ENCODE measurements at places on chromosomes 5 and 9. TPM values are rescaled to one million over a fixed set of nuclear protein-coding genes. Genes with fewer than 3 reads are reported as not detected.

DNA sequence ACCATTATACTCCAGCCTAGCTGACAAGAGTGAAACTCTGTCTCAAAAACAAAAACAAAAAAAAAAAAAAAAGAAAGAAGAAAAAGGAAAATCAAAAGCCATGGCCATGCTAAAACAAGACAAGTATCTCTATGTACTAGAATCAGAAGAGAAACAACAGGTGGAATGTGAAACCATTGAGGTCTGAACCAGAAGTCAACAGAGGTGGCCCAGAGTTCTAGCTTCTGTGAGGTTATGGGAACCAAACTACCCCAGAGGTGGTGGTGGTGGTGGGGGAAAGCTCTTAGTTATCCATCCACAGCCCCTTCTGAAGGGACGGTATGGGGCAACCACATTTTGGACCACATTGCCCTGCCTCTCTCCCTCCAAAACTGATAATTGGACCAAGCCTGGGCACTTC lies 59.5 kb upstream of the ZNF366 start:
- DNase-seq: no peak

- DNase-seq: no peak
Observed at GRCh38 chr9:85158512-85158911, 489.0 kb downstream of the NTRK2 start.

DNA sequence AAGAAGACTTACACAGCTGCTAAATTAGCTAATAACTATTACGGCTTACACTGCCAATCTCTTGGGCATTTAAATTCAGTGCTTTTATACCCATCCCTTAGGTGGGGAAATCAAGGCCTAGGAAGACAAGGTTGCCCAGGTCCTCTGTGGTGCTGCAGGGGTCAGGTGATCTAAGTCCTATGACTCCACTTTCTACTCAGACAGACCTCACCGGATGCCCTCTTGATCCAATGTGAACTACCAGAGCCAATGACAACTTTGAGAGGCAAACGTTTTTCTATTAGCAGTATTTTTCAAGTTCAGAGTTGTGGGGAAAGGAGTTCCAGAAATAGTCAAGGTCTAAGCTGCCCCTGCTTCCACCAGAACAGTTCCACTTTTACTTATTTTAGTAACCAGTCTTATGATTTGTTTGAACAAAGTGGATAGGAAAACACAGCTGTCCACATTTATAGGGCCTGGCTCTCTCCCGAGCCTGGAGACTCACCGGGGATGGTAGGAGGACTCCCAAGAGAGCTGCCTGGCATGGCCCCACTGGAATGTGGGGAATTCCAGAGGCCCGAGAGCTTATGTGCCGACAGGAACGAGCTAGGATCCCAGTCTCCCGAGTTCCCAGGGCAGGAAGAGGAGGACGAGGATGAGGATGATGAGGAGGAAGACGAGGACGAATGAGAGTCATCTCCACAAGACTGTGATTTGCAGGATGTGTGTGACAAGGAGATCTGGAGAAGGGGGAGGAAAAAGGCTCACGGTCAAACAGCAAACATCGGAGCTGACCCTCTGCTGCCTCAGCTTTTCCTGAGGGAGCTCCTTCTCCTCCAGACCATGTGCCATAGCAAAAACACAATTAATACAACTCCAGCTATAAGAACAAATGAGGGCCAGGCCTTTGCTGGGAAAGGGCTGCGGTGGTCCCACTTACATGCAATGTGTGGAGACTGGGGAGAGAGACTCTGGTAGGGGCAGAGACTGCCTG lies 16.7 kb downstream of the FAM193B start:
- peak; percentile 8 for DNase-seq

The ARSI gene
- 1.2 TPM for total RNA-seq

- no peak for DNase-seq
Observed at GRCh38 chr5:7269591-7270274, 126.2 kb upstream of the ADCY2 start.

DNA sequence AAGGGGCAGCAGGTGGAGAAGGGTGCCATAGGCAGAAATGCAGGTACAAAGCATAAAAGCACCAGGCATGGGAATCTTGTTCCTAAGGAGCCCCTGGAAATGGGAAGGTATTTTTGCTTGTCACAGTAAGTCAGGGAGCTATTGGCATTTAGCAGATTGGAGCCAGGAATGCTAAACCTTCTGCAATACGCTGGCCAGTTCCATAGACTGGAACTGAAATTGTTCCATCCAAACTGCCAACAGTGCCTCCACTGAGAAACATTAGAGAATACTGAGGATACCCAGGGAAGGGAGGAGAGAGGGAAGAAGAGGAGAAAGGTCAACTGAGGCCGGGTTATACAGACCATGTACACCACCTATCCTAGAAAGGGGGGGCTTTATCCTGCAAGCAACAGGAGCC lies 162.7 kb downstream of the MED27 start:
- DNase-seq: no peak

- no peak for DNase-seq
Observed at GRCh38 chr5:59421986-59422941, 471.3 kb downstream of the PDE4D start.

GRCh38 chr5:141753971-141754713 lies 72.1 kb upstream of the ARAP3 start:
- DNase-seq: no peak

DNA sequence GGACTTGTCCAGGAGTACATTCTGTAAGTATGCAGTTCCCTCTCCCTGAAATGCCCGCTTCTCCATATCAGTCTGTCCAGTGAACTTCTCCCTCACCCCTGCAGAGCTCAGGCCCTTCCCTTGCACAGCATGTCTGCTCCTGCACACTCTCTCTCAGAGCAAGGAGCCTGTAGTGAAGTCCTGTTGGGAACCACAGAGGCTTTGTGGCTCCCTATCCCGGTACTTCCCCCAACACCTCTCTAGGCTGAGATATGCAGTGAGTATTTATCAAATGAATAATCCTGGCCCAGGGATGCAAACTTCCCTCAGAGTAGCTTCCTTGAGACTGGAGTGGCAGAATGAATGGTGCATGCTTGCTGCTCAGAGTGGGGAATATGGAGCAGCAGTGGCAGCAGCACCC lies 48.8 kb downstream of the POC5 start:
- no peak for DNase-seq

DNA sequence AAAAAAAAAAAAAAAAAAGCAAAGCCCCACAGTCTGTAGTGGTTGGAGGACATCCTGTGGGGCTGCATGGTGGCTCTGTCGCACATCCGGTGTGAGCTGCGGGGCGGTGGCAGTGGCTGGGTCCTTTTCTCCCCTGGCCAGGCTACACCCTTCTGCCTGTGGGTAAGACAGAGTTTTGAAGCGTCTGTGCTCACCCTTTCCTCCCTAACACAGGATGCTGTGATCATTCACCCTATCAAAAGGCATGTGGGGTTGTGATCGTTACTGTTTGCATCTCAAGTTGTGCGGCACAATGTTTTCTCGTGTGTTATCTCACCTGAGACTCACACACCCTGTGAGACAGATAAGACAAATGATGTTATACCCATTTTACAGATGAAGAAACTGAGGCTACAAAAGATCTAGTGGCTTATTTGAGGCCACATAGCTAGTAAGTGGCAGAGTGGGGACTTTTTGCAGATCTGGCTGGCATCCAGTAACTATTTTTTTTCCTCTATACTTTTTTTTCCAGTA lies 17.5 kb downstream of the IRF1 start:
- peak; percentile 95 for DNase-seq

The MSANTD3 gene
- 11.7 TPM for total RNA-seq

DNA sequence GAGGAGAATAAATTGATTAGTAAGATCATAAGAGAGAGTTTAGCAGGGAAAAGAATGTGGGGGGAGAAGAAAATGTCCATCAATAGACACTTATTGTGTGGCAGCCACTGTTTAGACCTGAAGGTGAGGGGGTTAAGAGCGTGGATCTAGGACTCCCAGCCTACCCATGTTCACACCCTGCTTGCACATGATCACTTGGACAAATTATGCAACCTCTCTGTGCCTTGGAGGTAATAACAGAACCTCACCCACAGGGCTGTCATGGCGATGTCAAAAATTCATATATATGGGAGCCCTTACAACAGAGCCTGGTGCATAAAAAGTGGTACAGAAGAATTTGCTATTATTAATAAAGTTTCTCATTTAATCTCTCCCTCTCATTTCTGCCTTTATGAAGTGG lies 86.0 kb upstream of the EQTN start:
- no peak for DNase-seq

DNA sequence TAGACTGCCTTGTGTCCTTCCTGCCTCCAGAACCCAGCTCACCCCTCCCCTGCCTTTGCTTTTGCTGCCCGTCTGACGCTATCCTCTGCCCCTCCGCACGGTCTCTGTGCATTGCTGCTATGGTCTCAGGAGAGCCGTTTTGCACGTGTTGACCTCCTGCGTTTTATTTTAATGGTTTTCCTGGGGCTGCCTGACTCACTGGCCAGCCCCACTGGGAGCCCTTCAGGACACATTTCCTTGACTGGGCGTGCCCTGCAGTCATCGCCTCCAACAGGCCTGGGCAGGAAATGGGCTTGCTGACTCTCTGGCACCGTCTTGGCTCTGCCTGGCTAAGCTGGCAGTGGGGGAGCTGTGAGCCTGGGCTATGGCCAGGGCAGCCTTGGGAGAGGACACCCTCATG lies 17.9 kb upstream of the ASS1 start:
- no peak for DNase-seq

DNA sequence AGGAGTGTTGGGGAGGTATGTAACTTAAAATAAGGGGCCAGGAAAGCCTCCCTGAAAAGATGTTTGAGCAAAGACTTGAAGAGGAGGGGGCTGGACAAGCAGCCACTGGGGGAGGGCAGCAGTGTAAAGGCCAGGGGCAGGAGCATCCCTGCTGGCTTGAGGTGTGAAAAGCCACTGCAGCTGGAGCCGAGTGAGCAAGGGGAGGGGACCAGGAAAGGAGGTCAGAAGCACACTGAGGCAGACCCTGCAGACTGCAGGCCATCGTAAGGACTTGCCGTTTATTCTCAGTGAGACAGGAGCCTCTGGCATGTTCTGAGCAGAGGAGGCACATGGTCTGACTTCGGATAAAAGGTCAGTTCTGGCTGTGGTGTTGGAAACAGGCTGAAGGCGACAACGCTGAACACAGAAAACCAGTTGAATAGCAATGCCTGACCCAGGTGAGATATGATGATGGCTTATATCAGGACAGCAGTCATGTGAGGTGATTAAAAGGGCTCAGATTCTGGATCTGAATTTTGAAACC lies 10.2 kb upstream of the ERGIC1 start:
- no peak for DNase-seq

GRCh38 chr5:97601651-97602050 lies 418.6 kb upstream of the RIOK2 start:
- DNase-seq: no peak

The SPATA31A6 gene
- total RNA-seq: not detected

DNA sequence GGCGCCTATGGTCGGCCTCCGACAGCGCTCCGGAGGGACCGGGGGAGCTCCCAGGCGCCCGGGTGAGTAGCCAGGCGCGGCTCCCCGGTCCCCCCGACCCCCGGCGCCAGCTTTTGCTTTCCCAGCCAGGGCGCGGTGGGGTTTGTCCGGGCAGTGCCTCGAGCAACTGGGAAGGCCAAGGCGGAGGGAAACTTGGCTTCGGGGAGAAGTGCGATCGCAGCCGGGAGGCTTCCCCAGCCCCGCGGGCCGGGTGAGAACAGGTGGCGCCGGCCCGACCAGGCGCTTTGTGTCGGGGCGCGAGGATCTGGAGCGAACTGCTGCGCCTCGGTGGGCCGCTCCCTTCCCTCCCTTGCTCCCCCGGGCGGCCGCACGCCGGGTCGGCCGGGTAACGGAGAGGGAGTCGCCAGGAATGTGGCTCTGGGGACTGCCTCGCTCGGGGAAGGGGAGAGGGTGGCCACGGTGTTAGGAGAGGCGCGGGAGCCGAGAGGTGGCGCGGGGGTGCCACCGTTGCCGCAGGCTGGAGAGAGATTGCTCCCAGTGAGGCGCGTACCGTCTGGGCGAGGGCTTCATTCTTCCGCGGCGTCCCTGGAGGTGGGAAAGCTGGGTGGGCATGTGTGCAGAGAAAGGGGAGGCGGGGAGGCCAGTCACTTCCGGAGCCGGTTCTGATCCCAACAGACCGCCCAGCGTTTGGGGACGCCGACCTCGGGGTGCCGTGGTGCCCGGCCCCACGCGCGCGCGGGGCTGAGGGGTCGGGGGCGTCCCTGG lies 561 bp downstream of the DAPK1 start:
- DNase-seq: peak; percentile 83

The ANKHD1 gene
- 154 TPM for total RNA-seq

DNA sequence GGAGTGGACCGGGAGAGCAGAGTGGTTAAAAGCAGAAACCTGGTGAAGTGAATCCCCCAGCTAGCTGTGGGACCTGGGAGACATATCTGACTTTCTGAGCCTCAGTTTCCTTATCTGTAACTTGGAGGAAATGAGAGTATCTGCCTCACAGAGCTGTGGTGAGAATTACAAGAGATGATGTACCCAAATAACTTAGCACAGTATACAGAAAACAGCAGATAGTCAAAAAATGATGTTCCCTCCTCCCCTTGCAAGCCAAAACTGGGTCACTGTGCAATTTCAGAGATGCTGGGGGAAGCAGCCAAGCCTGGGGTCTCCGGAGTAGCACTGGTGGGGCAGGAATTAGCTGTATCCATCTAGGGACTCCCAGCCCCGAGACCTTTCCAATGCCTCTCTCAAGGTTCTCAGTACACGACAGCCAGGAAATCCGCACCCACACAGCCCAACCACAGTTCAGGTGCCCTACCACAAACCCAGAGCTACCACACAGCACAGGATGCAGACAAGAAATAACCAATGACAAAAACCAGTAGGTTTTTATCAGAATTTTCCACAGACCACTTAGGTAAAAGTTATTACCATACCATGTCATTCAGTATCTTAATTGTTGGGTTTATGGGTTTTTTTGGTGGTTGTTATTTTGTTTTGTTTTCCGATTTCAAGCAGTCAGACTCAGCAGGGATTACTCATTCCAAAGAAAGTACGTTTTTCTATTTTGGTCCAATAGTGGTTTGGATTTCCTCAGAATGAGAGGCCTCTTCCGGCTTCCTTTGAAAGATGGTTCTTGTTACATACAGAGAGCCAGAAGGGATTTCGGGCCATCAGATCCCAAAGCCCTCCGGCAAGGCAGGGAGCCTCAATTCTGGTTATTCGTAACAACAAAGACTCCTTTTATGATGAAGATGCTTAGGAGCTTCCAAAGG lies 4.9 kb upstream of the HRH2 start:
- DNase-seq: no peak

The GLRA1 gene
- total RNA-seq: not detected

- DNase-seq: no peak
Observed at GRCh38 chr9:92483627-92484545, 1.6 kb upstream of the ASPN start.

GRCh38 chr5:150263801-150264621 lies 25.6 kb downstream of the CAMK2A start:
- DNase-seq: no peak

The TIMD4 gene
- 4.6 TPM for total RNA-seq

DNA sequence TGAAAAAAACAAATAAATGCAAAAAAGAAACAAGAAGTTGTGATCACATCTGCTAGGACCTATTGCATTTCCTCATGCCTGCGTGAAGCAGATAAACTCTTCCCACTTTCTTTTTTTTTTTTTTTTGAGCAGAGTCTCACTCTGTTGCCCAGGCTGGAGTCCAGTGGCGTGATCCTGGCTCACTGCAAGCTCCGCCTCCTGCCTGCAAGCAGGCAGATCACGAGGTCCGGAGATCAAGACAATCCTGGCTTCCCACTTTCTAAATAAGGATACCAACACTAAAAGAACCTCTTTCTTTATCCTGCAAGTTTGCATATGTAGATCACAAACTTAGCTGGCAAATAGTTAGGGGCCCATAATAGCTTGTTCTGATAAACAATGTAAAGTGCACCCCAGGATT lies 128.6 kb downstream of the ASTN2 start:
- no peak for DNase-seq

The IL17B gene
- total RNA-seq: not detected

Measured in spleen (tissue), 13 donors.